ENCODE measurements at places on chromosomes 7 and 10.

- no peak for DNase-seq
Measured at GRCh38 chr10:33723181-33723580, 388.7 kb upstream of the NRP1 start.

- no peak for DNase-seq
Measured at GRCh38 chr10:104038958-104039752, 46.5 kb downstream of the COL17A1 start.

- DNase-seq = no peak
Measured at GRCh38 chr10:78333362-78334143, 299.9 kb downstream of the RPS24 start.

DNA sequence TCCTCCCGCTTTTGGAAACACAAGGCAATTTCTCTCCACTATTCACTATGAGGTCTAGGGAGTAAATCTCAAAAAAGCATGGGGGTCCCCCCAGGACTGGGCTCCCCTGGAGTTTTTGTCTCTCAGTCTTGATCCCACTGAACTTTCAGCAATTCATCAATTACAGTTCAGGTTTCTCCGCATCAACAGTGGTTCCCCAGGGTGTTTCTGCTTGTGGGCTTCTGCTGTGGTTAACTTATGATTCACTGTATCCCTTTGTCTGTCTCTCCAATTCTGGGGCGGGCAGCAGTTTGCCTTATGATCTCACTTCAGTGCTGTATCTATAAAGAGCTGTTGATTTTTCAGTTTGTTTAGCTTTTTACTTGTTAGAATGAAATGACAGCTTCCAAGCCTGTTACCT, 142.6 kb upstream of the CDC14C start:
- no peak for DNase-seq

DNA sequence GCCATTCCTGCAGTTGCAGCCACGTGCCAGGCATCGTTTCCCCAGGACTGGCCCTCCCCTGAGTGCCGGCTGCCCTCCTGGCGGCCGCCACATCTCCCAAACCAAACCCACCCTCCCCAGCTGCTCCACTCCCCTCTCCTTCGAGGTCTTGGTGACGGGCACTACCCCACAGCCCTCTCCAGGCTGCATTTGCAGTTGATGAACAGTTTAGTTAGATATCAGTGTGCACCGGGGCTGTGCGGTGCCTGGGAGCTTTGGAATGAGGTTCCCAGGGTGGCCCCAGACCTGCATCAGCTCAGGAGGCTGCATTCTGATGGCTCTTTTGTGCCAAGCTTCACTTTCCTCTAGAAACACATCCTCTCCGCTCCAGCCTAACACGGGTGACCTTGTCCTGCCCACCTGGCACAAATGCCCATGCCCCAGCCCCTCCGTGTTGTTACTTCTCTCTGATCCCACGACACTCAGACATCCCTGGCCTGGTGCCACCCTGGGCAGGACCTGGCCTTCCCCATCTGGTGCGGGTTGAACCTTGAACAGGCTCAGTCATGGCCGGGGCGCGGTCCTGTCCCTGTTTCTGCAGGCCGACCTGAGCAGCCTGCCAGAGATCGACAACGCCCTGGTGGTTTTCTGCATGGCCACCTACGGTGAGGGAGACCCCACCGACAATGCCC, 14.5 kb downstream of the TMEM120A start:
- DNase-seq = no peak

DNA sequence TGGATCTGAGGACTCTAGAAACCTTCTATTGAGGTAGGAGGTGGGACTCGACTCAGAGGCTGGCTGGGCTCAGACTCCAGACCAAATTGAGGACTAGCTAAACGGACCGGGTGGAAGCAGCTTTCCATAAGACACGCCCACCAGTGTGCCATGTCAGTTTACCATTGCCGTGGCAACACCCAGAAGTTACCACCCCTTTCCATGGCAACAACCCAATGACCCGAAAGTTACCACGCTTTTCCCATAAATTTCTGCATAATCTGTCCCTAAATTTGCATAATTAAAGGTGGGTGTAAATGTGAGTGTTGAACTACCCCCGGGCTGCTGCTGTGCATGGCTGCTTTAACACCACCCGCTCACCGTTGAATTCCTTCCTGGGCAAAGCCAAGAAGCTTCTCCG, 58.9 kb downstream of the MICALL2 start:
- DNase-seq = no peak

DNA sequence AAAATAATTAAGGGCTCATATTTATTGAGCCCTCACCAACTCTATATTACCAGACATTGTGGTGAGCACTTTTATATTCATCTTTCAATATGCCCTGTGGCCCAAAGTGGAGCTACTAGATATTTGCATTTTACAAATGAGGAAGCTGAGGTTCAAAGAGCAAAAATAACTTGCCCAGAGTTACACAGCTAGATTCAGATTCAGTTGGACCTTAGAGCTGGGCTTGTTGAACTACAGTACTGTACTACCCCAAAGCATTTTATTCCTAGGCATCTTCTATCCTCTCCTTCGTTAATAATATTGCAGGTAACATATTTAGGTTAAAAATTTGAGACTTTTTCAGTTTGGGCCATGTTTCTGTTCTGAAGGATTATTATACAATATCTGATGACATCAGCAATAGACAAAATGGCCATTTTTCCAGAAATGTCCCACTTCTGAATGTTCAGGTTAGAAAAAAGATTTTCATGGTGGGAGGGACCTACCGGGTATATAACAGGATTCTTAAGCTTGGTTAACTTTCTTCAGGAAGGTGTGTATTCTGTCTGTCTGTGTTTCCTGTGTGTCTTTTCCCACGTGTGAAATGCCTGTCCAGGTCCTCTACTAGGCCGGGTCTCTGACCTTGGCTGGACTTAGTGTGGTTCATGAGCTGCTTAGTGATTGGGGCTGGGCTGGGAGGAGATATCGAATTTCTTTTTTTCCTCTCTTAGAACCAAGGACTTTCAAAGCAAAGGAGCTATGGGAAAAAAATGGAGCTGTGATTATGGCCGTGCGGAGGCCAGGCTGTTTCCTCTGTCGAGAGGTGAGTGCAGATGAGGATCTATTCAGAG, 13.6 kb downstream of the PRXL2A start:
- DNase-seq = no peak

GRCh38 chr10:96721207-96721572, 876 bp upstream of the PIK3AP1 start:
- no peak for DNase-seq

DNA sequence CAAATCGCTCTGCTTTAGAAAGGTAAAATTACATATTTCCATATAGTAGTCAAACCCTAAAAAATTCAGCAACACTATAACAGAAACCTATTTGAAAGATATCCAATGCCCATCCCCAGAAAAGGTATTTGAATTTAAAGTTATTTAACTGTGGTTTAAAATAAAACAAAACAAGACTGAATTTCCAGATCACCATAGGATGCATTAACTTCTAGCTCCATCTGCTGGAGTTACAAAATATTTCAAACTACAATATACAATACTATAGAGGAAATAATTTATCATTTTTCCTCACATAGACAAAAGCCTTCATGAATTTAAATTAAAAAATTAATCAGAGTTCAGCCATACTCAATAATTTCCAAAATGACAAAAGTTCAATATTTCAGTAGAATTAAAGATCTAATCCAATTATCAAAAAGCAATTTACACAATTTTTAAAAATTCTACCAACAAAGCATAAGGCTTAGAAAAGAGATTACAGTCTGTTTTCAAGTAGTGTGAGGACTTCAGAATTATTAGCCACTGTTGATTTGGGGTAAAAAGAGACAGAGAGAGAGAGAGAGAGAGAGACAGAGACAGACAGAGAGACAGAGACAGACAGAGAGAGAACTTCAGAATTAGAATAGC, 75.9 kb downstream of the LMBR1 start:
- DNase-seq = no peak

- peak; percentile 42 for DNase-seq
Measured at GRCh38 chr7:95330204-95330960, 6.0 kb upstream of the PON1 start.

- DNase-seq = no peak
Measured at GRCh38 chr7:106901828-106902441, 36.9 kb downstream of the PIK3CG start.

DNA sequence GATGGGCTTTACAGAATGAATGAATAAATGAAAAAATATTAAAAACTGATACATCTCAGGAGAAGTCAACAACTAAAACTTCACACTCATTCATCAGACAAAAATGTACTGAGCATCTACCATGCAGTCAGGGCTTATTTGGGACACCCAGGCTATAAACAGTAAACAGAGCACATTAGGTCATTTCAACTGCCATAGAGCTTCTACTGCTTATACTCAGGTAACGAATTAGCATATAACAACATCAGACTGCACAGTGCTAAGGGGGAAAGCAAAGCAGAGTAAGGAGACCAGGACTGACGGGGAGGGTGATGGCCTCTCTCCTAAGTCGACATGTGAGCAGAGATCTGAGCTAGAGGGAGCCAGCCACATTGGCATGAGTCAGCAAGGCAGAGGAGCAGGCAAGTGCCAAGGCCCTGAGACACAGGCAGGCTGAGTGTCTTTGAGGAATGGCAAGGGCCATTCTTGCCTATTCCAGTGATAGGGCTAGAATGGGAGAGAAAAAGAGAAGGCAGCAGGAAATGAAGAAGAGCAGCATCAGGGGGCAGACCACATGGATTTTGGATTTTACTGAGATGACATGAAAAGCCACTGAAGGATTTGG, 528.9 kb downstream of the PARD3 start:
- no peak for DNase-seq

- DNase-seq = no peak
Measured at GRCh38 chr7:26182706-26183105, 17.8 kb downstream of the HNRNPA2B1 start.

DNA sequence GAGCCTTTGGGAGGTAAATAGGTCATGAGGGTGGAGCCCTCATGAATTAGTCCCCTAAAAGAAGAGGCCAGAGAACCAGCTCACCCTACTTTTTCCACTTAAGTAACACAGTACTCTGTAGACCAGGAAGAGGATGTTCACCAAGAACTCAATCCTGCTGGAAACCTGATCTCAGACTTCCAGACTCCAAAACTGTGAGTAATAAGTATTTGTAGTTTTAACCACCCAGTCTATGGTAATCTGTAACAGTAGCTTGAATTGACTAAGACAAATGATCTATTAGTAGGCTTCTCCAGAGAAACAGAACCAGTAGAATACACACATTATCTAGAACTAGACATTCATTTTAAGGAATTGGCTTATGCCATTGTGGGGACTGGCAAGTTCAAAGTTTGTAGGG, 51.5 kb downstream of the ANKMY2 start:
- DNase-seq = no peak

DNA sequence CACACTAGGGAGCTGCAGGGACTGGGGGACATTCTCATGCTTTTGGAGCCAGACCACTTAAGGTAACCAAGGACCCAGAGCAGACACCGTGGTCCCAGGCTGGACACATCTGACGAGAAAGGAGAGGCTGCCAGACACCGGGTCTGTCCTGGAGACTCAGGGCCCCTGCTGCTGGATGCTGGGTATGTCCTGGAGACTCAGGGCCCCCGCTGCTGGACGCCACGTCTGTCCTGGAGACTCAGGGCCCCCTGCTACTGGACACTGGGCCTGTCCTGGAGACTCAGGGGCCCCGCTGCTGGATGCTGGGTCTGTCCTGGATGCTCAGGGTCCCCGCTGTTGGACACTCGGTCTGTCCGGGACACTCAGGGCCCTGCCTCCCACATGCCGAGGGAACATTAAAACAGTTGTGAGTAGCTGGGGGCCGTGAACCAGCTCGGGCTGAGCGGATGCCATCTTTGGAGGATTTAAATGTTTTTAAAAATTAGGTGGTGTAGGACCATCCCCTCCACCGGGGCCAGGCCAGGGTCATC, 249.7 kb downstream of the DNAJB6 start:
- no peak for DNase-seq

DNA sequence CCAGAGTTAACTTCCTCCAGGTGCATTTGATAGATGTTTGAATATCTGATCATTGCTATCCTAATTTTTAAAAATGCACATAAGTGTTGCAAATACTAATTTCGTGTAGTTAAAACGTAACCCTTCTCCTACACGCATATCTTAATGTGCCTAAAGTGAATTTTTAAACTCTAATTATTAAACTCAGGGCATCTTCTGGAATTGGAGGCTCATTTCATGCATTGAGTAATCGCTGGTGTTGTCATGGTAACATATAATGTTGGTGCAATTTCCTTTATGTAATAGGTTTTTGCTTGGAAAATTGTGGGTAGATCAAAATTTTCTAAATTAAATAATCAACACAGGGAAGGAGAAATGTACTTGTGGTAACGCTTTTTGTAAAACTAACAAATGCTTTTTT, 56.2 kb downstream of the ARMC3 start:
- no peak for DNase-seq

DNA sequence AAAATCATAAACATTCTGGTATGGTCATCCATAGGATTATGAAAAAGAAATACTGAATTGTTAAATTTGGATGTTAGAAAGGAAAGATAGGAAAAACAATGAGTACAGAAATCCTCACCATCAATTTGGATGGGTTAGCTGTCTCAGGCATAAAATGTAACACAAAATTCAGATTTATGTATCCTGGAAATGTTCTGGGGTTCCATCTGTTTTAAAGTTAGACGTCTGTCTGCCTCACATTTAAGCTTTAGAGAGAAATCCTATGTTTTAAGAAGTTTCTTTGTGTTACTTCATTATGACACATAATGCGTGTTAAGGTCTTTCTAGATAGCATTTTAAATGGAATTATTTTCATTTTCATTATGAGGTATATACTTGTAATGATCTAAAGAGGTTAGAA, 103.5 kb downstream of the REEP3 start:
- no peak for DNase-seq

Measured in fibroblast of skin of left quadriceps (primary cell).